ENCODE measurements at places on chromosomes 6 and 20. TPM values are rescaled to one million over a fixed set of nuclear protein-coding genes. Genes with fewer than 3 reads are reported as not detected.

Gene PDYN
- not detected for total RNA-seq

Gene LAMA2
- 0.73 TPM for total RNA-seq

Gene COL11A2
- total RNA-seq = 0.64 TPM

Gene ACTR5
- total RNA-seq = 6.5 TPM

Gene ESF1
- 16.2 TPM for total RNA-seq

Gene DEF6
- total RNA-seq = 12.8 TPM

Gene MEP1A
- not detected for total RNA-seq

Gene FOXF2
- not detected for total RNA-seq

Gene CLPSL1
- not detected for total RNA-seq

Gene TCF21
- not detected for total RNA-seq

Gene TGM3
- not detected for total RNA-seq

All from mammary epithelial cell (primary cell).